Activated CD4-positive, alpha-beta T cell treated with anti-CD3 and anti-CD28 coated beads, Interleukin-2, amount 10 ng/mL, durations not matched to agents 24 days and 14 days (primary cell): ENCODE measurements at places on chromosomes 16 and 17. TPM values are rescaled to one million over a fixed set of nuclear protein-coding genes. Genes with fewer than 3 reads are reported as not detected.
A peak's percentile ranks its signal among the peaks of the same experiment; 100 is the strongest.

The SOX15 gene
- total RNA-seq: 0.43 TPM in 1 of 2 replicates, not detected in the other

The CYBA gene
- total RNA-seq: 222 and 228 TPM in 2 replicates

The CCL13 gene
- not detected in 2 replicates for total RNA-seq

The KCNG4 gene
- total RNA-seq: not detected in 2 replicates

- DNase-seq: peak; percentile 59
These were observed 1.1 kb upstream of the ZNF200 start for GRCh38 chr16:3235856-3236669.

- no peak for DNase-seq
These were observed 10.4 kb downstream of the HSD11B2 start for GRCh38 chr16:67441271-67441753.

- no peak for DNase-seq
These were observed 8.5 kb upstream of the LONP2 start for GRCh38 chr16:48235556-48236136.

DNA sequence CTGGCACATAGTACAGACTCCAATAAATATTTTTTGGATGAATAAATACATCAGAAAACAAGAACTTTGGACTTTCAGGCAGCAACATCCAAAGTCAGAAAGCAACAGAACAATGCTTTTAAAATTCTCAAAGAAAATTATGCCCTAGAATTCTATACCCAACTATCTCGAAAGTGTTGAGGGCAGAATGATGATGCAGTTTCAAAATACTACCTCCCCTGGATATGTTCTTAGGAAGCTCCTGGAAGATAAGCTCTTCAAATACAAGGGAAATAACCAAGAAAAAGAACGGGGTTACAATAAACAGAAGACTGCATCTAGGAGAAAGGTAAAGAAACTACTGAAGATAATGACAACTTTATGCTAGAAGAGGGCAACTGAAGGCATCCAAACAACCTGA lies 11.0 kb downstream of the SIAH1 start:
- no peak for DNase-seq

DNA sequence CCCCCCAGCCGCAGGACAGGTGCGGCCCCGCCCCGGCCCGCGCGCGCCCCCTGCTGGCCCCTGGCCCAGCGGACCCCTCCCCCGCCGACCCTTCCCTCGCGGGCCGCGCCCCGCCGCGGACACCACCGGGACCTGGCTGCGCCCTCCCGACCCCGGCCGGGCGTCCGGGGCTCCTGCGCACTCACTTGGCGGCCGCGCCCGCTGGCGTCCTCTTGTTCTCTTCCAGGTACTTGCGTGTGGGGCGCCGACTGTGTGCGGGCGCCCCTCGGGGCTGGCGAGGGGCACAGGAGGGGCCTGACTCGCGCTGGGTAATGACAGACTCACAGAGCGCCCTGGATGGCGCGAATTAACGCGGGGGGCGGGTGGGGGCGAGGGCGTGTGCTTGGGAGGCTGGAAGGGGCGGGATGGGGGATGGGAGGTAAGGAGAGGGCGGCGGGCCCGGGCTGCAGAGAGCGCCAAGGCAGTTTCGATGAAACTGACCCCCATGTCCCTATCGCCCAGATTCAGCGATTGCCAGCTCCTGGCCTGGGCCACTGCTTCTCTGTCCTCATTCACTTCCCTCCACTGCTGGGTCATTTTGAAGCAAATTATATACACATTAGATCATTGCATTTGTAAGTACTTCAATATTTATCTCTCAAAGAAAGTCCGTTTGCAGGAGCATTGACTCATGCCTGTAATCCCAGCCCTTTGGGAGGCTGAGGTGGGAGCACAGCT lies 445 bp upstream of the DBNDD1 start:
- DNase-seq: peak; percentile 85

DNA sequence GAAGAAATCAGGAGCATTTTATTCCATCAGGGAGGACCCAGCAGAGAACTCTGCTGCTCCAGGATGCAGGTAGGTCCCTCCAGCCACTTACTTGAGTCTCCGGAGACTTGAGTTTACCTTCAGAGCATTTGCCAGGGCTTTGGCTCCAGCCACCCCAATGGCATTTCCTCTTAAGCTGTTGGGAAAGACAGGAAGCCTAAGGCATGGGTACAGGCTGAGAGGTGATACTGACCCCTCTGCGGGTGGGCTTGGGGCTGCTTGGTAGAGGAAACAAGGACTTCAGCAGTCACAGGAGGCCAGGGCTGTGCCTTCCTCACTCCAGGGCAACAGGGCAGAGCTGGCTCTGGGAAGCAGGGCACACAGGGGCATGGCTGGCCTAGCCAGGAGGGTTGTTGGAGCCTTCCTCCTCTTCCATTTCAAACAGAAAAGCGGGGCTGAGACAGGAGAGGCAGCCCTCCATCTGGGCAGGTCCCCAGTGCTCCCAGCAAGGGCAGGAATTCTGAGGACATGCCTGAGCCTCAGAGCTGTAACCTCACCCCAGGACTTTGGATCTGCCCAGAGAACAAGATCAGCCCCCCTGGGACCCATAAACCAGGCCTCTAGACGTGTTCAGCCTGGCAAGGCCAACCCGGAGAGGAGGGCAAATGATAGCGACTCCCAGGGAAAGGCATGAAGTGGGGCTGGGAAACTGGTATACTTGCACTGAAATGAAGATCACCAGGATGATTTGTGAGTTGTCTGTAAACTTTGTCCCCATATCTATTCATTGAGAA lies 34.4 kb downstream of the NLRC3 start:
- no peak for DNase-seq

DNA sequence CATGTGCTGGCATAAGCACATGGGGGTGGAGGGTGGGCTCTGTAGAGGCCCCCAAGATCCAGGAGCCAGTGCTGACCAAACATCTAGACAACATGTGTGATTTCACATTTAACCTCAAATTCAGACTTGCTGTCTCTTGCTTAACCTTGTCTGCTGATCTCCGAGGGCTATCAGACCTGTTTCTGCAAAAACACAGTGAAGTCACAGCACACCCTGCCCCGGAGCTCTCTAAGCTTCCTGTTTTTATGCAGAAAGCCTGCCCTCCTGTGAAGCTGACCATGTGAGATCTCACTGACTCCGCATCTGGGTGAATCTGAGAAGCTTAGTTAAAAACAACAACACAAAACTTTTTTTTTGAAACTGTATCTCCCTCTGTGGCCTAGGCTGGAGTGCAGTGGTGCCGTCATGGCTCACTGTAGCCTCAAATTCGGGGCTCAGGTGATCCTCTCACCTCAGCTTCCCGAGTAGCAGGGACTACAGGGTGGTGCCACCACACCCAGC lies 6.6 kb upstream of the DPEP2 start:
- DNase-seq: peak; percentile 84

DNA sequence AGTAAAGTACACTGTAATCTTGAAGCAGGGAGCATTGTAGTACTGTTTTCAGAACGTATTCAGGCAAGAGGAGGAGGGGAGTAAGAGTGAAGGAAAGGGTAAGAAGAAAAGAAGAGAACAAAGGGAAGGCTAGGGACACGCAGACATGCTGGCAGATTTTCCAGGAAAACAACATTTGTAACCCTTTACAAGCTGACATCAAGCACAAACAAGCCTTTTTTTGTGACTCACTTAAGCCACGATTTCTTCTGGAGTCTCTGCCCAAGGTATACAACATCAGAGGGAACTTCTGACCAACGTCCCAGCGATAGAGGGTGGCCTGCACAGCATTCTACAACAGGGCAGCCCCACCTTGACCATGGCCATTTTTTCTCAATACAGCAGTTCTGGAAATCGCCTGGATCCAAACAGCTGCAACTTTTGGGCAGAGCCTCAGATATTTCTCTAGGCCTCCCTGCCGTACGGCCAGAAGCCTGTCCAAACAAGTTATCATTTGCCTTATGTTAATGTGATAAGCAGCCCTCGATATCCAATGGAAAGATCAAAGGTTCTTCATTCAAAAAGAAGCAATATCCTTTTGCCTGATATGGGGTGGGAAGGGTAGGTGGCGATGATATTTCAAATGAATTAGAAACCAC lies 247.3 kb downstream of the ZFHX3 start:
- DNase-seq: no peak

GRCh38 chr17:80978499-80979497 lies 12.8 kb upstream of the CHMP6 start:
- no peak for DNase-seq

GRCh38 chr16:4290236-4290830 lies 17.5 kb upstream of the TFAP4 start:
- DNase-seq: no peak

- no peak for DNase-seq
These were observed 199.5 kb downstream of the SNX29 start for GRCh38 chr16:12176051-12176450.

DNA sequence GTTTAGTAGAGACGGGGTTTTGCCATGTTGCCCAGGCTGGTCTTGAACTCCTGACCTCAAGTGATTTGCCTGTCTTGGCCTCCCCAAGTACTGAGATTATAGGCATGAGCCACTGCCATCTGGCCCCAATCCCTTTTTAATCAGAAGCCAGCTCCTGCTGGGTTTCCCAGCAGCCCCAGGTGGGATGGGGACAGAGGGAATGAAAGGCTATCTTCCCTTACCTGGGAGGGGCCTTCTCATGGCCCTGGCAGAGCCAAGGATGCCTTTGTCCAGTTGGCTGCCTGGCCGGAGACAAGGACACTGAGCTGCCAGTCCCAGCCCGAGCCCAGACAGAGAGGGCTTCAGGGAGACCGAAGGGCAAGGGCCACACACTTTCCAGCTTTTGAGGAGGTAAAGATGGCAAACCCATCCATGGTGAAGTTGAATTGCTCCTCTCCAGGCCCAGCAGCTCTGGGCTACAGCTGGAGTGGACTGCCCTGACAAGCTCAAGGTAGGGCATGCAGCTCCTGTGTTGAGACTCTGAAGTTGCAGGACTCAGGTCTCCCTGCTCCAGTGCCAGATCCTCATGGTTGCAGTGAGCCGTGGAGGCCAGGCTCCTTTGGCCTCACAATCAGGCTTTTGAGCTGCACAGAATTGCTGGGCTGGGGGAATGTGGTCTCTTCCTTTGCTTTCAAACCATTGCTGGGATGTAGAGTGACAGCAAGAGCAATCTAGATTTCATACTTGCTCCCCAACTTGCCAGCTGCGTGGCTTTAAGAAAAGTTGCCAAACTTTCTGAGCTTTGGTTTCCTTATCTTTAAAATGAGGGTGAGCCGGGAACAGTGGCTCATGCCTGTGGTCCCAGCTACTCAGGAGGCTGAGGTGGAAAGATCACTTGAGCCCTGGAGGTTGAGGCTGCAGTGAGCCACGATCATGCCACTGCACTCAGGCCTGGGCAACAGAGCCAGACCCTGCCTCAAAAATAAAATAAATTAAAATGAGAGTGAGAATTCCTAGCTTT lies 44.5 kb upstream of the IL34 start:
- DNase-seq: no peak
